Urinary bladder (tissue), 4 donors: ENCODE measurements at places on chromosomes 3 and 15. TPM values are rescaled to one million over a fixed set of nuclear protein-coding genes. Genes with fewer than 3 reads are reported as not detected.

The CLDN16 gene
- total RNA-seq: 0.37 TPM

The ARF4 gene
- total RNA-seq: 296 TPM

The TP63 gene
- total RNA-seq: 26.3 TPM

The WDR93 gene
- not detected for total RNA-seq

The HACL1 gene
- total RNA-seq: 30.3 TPM
